Activated effector memory CD4-positive, alpha-beta T cell treated with Interleukin-2 at 50 U/mL for 16 hours (primary cell): ENCODE measurements at places on chromosomes 4 and X.

DNA sequence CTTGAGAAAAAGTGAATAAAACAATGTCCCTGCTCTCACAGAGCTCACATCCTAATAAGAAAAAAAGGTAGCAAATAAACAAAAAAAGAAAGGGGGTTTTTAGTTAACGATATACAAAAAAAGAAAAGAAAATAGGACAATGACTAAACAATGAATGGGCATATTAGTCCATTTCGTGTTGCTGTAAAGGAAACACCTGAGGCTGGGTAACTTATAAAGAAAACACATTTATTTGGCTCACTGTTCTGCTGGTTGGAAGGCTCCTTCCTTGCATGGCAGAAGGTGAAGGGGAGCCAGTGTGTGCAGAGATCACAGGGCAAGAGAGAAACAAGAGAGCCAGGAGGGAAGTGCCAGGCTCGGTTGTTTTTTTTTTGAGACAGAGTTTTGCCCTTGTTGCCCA, 4.7 kb upstream of the KLF3 start:
- no peak for DNase-seq

DNA sequence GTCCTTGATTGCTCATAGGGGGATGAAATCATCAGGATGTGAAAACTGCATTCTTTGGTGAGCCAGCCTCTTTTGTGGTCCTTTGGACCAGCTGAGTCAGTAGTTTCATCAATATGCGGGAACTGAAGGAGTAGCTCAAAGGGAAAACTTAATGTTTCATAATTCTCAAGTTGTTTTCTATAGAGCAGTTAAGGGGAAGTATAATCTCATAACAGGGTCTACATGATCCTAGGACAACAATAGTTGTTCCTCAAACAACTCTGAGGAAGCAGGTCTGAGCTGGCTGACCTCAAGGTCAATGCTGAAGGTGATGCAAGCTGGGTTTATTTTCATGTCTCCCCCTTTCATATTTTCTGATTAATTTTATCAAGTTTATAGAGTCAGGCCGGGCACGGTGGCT, 36.1 kb upstream of the IRF2 start:
- no peak for DNase-seq

GRCh38 chrX:85907316-85907715, 140.0 kb downstream of the CHM start:
- no peak for DNase-seq

GRCh38 chr4:163603257-163603656, 108.8 kb downstream of the TMA16 start:
- no peak for DNase-seq

GRCh38 chr4:173205656-173206055, 37.0 kb downstream of the GALNT7 start:
- no peak for DNase-seq

- no peak for DNase-seq
Observed at GRCh38 chr4:188370777-188371176, 231.5 kb downstream of the TRIML1 start.

DNA sequence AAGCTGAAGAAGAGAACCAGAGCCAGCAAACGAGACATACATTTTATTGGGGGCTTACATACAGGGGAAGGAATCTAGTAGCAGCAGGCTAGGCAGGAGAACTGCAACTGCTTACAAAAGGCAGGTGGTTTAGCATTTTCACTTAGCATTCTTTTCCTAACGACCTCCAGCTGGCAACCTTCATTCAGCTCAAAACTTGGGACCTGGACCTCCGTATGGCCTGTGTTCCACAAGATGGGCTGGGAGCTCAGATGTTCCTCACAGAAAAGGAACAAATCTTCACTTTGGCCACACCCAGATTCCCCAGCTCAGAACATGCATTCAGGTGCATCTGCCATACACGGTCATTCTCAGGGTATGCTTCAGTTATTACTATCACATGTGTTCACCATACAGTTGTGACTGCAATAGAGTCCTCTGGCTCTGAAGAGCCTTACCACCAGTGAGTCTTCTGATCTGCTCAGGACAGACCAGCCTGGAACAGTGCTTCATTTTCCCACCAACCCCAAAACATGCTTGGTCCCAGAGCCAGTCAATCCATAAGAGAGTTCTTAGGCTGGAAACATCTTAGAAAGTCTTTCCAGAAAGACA, 29.6 kb upstream of the AP1AR start:
- DNase-seq: no peak

- DNase-seq: no peak
Observed at GRCh38 chrX:119189595-119189994, 46.5 kb upstream of the PGRMC1 start.

GRCh38 chr4:76733068-76733771, 164.7 kb downstream of the SOWAHB start:
- DNase-seq: no peak

GRCh38 chrX:9913146-9913433, 54.1 kb upstream of the CLDN34 start:
- no peak for DNase-seq

DNA sequence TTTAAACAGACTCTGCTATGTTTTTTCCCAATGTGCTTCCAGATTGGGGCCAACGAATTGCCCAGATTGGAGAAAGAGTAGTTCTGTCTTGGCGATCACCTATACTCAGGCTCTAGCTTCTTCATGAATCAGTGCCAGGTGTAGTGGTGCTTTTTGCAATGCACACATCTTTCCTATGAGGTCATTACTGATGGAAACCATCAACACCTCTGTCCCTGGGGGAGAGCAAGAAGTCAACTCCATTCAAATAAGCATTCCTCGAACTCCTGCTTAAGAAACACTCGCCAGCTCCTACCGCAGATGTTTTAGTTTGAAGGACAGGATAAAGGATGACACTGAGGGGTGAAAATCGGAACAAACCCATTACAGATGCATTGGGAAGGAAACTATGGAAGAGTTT, 156.5 kb upstream of the DKK2 start:
- DNase-seq: no peak
